Activated CD4-positive, alpha-beta memory T cell treated with anti-CD3 and anti-CD28 coated beads for 36 hours (primary cell): ENCODE measurements at places on chromosomes 11 and 22. TPM values are rescaled to one million over a fixed set of nuclear protein-coding genes. Genes with fewer than 3 reads are reported as not detected.

- DNase-seq, result no peak
These were observed 258.6 kb upstream of the NARS2 start for GRCh38 chr11:78833237-78833636.

DNA sequence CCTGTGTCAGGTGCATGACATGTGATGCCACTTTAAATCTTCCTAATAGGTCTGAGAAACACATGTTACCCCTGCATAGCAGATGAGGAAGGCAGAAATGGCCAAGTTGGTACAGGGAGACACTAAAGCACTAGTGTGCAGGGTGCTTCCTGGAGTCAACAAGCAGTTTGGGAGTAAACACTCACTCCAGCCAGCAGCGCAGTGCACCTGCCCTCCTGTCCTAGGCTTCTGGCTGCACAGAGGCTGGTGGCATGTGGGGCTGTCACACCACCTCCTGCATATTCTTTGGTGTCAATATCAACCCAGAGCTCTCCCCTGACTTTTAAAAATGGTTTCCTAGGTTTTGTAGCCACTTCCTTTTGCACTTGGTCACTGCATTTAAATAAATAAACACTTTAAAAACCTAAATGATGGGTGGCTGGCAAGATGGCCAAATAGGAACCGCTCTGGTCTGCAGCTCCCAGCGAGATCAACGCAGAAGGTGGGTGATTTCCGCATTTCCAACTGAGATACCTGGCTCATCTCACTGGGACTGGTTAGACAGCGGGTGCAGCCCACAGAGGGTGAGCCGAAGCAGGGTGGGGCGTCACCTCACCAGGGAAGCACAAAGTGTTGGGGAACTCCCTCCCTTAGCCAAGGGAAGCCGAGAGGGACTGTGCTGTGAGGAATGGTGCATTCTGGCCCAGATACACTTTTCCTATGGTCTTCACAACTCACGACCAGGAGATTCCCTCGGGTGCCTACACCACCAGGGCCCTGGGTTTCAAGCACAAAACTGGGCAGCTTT lies 33.5 kb downstream of the GAB4 start:
- no peak for DNase-seq

Gene MRPL21
- total RNA-seq, result 80.7 TPM

DNA sequence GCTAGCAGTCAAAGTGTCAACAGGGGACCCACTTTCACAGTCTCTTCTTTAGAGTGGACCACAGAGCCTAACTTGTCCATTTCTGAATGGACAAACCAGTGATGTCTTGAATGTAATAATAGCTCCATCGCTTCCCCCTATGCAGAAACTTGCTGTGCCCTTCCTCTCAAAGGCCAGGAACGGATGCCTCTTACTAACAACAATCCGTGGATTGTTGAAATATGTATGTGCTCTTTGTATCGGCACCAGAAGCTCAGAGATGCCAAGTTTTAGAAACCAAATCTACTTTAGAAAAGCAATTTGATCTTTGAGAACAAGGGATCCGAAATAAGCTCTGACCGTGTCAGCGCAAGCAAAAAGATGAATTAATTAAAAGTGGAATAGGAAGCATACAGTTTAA lies 259.5 kb upstream of the POU2AF2 start:
- no peak for DNase-seq

- DNase-seq, result no peak
These were observed 219.6 kb upstream of the SESN3 start for GRCh38 chr11:95450547-95451123.

GRCh38 chr11:88631497-88631896 lies 294.0 kb upstream of the CTSC start:
- DNase-seq, result no peak
